Activated CD4-positive, alpha-beta T cell treated with anti-CD3 and anti-CD28 coated beads for 1 hour (primary cell): ENCODE measurements at places on chromosomes 5 and 9.

GRCh38 chr9:89177944-89178829 is at the start of gene SHC3:
Gene SHC3 (minus strand): TSS chr9:89178818. CDS start chr9:89178460, 358 bp downstream.
- no peak for DNase-seq

GRCh38 chr5:7446913-7447312 is 51.0 kb downstream of the ADCY2 start:
- DNase-seq: no peak

DNA sequence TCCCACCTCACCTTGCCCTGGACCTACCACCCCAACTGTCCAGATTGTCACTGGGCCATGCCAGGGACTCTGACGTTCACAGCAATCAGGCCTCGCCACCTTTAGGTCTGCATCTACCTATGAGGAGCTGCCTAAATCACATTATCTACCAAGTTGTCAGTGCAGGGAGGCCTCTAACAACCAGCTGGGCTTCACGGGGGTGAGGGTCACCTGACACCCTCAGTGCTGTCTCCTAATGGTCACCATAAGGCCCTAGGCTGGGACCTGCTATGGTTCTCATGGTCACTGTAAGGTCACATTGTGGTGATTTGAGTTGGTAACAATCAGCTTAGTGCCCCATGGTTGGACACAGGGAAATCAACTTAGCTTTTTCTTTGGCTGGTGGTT is 119.2 kb upstream of the CXCL14 start:
- DNase-seq: no peak

- DNase-seq: no peak
Measured at GRCh38 chr5:131019111-131019510, 145.9 kb downstream of the HINT1 start.

GRCh38 chr5:147995846-147996245 is 67.9 kb upstream of the SPINK5 start:
- DNase-seq: no peak

DNA sequence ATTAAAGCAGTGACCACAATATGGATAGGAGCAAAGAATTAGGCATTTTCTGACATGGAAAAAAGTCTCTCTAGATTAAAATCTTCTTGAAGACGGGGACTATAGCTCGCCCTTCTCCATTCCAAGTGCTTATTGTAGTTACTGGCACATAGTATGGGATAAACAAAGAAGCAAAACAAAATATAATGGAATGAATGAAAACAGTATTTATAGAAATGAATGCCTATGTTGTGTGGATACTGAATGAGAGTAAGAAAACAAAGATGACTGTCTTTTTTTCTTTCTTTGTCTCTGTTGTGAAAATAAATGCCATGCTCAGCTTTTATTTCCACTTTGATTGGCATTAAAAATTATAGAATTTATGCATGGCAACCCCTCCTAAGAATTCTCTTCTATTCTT is 1414.3 kb upstream of the ACO1 start:
- DNase-seq: no peak

DNA sequence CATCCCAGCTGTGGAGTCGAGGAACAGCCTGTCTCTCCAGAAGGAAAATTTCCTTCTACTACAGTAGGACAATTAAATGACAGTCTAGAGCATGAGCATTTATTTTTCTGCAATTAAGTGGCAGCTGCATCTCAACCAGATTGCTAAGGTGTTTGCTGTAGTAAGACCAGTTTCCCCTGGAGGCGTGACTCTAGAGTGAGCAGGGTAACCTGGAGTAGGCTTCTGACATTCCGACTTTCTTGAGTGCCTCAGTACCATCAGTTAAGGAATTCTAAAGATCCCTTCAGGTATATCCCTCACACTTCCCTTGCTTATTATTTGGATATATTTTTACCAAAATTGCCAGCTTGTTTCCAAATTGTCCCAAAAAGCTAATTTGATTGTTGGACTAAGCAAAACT is 59.2 kb upstream of the IRX2 start:
- DNase-seq: no peak
